ENCODE measurements at places on chromosomes 7 and 10.

DNA sequence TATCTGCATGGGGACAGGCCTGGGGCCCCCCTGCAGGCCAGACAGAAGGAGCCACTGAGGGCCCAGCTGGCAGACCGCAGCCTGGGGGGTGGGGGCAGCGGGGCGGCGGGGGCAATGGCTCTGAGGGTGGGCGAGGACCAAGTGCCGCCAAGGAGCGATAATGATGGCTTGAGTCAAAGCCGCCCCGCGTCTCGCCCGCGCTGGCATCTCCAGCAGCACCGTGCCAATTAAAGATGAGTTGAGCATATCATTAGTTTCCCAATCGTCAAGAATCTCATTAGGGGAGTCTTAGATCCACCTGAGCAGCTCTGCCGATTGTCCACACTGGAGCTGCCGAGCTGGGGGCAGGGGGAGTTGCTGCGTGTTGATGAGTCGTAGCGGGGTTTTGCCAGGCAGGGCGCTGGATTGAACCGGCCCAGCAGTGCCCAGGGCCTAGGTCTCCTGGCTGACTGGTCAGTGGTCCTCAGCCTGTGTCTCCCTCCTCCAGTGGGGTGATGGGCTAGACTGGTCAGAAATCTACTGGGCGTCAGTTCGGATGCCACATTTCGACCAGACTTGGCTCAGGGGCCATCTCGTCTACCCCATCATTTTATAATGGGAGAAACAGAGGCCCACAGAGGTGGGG is 41.0 kb upstream of the PSMG3 start:
- no peak for DNase-seq

- DNase-seq, result no peak
Measured at GRCh38 chr10:128643658-128644057, 517.4 kb upstream of the MKI67 start.

- no peak for DNase-seq
Measured at GRCh38 chr10:71395621-71396020, 1.1 kb upstream of the CDH23 start.

- DNase-seq, result no peak
Measured at GRCh38 chr10:46266306-46266985, 20.4 kb upstream of the ANTXRL start.

- DNase-seq, result no peak
Measured at GRCh38 chr10:119139464-119140067, 25.9 kb downstream of the SFXN4 start.

DNA sequence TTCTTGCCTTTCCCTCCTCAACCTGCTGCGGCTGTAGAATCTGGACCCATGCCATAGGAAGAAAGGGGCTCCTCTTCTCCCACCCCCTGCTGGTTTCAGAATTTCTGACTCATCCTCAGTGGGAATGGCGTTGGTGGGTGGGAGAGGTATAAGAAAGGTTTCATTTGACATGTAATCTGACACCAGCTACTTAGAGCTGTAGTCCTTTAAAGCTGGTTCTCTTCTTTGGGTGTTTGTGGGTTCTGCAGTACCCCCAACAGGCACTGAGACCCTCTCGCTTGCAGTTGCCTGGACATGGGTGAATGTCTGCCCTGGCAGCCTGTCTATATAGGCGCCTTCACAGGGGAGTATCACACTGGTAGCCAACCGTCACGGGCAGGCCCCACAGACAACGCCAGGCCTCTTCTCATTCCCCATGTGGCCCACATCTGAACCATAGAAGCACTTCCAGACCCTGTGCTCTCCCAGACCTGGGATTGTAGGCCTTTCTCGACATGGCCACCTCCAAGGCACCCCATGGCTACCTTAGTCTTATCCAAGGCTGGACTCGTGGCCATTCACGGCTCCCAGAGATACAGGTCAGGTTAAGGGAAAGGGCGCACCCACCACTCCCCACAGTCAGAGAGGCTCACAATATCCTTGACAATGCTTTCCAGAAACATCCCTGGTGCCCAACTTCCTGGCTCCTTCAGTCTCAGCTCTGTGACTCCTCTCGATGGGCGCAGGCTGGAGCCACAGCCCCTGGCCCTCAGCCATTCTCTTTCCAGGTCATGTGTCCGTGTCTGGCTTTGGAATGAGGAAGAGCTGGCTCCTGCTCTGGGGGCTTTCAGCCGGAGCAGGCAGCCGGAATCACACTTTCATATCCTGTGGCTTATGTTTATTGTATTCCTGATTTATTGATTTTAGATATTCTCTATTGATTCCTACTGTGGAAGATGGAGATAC is 17.5 kb downstream of the ZNF862 start:
- no peak for DNase-seq

GRCh38 chr7:3427957-3428356 is 126.9 kb downstream of the SDK1 start:
- no peak for DNase-seq

All from HAP-1 (cell line).